Brain microvascular endothelial cell (primary cell): ENCODE measurements at places on chromosomes 1 and 21.

DNA sequence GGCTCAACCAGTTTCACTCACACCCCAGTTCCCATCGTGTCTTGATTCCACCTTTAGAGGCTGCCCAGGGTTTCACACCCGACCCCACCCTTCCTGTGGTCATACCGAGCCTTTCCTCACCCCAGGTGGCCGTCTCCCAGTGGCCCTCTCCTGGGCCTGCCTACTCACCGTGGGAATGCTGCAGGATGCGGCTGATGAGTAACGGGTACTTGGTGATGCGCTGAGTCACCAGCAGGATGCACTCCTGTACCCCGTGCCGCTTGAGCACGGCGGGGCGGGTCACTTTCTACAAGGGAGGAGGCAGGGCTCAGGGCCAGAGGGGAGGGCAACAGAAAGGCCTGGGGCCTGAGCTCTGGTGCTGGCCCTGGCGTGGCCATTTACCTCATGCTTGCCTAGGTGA, 16.4 kb downstream of the ARHGEF2 start:
- DNase-seq, result peak; percentile 96

DNA sequence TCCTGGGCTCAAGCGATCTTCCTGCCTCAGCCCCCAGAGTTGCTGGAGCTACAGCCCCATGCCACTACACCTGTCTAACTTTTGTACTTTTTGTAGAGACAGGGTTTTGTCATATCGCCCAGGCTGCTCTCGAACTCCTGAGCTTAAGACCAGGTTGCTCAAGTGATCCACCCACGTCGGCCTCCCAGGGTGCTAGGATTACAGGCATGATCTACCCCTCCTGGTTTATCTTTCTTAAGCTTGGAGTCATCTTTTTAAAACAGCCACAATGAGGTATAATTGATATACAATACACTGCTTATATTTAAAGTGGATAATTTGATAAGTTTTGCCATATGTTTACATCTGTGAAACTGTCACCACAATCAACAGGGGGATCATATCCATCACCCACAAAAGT, 25.4 kb upstream of the WDR26 start:
- DNase-seq, result no peak

GRCh38 chr1:207518608-207519236, 22.8 kb downstream of the CR1 start:
- no peak for DNase-seq

DNA sequence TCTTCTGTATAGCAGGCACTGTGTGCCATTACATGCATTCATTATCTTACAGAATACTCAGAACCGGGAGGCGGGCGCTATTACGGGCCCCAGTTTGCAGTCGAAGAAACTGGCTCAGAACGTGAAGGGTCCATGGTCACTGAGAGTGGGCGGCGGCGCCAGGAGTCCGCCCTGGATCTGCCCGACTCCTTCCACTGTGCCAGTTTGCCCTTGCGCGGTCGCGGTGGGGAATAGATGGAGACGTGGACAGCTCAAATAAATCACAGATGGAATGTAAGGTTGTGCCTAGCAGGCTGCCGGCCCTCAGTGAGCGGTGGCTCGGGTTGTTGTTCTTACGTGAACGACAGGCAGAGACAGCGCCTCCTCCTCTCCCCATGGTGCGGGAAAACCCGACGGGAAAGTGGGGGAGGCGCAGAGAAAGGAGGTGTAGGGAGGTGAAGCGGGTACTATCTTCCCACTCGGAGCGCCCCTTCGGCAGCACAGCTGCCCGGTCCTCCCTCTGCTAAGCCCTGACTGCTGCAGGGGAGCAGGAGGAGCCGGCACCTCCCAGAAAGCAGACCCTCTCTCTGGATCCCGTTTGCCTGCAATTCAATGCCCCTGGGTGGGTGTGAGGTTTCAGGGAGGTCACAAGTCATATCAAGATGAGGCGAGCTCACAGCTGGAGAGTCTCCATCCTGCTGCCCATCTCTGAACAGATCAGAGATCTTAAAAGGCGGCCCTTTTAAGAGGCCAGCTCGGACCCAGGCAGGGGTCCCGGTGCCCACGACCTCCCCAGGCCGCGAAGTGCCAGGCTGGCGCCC, 1.1 kb downstream of the COL9A2 start:
- DNase-seq, result no peak

- DNase-seq, result no peak
These were observed 76.1 kb upstream of the CNIH3 start for GRCh38 chr1:224539971-224540370.

- no peak for DNase-seq
These were observed 71.7 kb upstream of the WDR26 start for GRCh38 chr1:224506141-224506814.

GRCh38 chr1:67429528-67430357, 459 bp downstream of the SERBP1 start:
- no peak for DNase-seq

DNA sequence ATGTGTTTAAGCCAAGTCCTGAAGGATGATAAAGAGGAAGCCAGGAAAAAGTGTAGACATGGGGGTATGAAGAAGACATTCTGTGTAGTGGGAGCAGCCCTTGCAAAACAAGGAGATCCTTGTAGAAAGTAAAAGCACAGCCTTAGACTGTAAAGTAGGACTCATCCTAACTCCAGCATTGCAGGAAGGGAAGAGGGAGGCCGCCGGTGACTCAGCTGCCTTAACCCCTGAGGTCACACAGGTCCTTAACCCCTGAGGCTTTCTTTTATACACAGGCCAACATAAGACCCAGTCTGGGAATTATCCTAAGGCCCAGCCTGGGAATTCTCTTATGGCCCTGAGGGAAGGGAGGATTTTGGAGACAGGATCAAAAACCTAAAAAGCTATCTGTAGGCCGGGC, 18.0 kb downstream of the PGM1 start:
- no peak for DNase-seq

GRCh38 chr21:17491716-17492414, 21.0 kb upstream of the CXADR start:
- peak; percentile 98 for DNase-seq

GRCh38 chr1:63023171-63023570, 239.2 kb downstream of the ATG4C start:
- DNase-seq, result no peak

DNA sequence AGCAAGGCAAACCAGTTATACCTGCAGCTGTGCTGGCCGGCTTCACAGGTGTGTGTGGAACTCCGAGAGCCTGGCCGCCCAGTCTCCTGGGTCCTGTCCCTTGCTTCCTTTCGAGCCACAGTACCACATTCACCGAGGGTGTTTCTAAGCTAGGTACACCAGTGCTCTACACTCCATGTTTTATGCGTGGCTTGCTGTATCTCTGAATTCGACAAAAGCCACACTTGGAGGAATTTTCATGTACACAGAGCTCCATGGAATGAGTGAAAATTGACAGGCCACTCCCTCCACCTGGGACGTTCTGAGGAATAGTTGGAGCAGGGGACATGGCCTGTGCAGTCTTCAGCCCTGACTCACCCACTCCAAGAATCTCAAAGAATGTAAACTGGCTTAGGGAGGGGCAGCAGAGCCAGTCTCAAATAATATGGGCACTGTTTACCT, 14.0 kb downstream of the ETS2 start:
- peak; percentile 60 for DNase-seq

- no peak for DNase-seq
These were observed 81.0 kb upstream of the ETV3 start for GRCh38 chr1:157219182-157219581.

GRCh38 chr1:109306832-109307273, at the start of gene MYBPHL:
Gene MYBPHL (minus strand): TSS chr1:109307011. CDS start chr1:109306991, 20 bp downstream.
- no peak for DNase-seq

DNA sequence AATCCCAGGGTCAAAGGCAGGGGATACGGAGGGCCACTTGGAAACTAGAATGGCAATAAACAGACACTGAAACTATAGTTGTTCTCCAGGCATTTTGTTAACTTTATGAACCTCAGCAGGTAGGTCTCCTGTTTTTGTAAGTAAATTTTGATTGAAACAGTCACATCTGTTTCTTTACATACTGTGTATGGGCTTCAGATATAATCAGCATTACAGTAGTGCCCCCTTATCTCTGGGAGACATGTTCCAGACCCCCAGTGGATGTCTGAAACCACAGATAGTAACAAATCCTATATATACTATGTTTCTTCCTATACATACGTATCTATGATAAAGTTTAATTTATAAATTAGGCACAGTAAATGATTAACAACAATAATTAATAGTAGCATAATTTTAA, 11.5 kb downstream of the STIL start:
- DNase-seq, result no peak

GRCh38 chr1:89363196-89363595, 663 bp upstream of the GBP6 start:
- no peak for DNase-seq

DNA sequence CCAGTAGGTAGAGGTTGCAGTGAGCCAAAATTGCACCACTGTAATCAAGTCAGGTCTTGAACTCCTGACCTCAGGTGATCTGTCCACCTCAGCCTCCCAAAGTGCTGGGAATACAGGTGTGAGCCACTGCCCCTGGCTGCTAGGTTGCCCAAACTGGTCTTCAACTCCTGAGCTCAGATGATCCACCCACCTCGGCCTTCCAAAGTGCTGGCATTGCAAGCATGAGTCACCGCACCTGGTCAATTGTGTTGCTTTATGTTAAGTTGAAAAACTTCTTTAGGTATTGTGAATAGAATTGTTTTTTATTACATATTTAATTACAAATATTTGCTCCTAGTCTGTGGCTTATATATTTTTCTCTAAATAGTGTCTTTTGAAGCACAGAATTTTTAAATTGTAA, 80.5 kb downstream of the PRKAB2 start:
- DNase-seq, result no peak

DNA sequence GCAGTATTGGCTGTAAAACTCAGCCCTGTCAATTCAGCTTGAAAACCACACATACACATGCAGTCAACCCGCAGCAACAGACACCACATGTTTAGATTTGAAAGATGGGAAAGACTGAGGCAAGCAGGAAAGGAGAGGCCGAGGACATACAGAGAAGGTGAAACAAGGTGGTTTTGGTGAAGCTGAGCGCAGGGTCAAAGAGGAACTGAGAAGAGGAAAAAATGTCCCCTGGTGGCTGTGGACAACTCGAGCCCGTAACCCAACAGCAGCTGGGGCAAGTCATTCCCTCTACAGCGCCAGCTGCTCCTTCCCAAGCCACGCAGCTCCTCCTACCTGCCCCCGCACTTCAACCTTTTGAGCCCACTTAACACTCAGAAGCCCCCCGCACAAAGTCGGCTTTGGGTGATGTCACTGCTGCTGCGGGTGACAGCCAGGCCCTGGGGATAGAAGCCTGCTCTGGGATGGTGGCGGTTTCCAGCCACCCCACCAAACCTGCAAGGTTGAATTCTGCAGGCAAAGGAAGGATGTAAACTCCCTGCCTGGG, 63.0 kb downstream of the KCNN3 start:
- no peak for DNase-seq

DNA sequence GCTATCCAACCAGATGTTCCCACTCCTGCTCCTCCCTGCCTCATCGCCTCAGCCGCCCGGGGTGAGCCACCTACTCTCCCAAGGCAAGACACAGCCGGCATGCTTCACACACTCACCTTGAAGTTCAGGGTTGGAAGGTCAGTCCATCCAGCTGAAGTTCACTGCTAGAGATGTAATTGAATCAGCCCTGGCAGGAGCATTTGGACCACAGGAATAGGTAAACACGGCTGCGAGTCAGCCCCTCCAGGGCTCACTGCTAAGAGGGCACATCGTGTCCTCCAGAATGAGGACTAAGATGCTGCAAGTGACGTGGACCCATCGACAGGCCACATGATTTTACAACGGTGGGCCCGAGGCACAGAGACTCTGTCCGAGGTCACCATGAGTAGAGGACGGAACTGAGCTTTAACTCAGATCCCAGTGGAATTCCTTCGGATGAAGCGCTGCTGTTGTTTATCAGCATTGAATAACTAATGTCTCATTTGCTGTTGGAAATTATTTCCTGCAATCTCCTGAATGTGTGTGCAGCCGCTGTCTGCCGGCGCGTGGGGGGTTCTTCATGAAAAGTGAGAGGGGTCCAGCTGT, 41.9 kb downstream of the RSPH1 start:
- DNase-seq, result no peak

DNA sequence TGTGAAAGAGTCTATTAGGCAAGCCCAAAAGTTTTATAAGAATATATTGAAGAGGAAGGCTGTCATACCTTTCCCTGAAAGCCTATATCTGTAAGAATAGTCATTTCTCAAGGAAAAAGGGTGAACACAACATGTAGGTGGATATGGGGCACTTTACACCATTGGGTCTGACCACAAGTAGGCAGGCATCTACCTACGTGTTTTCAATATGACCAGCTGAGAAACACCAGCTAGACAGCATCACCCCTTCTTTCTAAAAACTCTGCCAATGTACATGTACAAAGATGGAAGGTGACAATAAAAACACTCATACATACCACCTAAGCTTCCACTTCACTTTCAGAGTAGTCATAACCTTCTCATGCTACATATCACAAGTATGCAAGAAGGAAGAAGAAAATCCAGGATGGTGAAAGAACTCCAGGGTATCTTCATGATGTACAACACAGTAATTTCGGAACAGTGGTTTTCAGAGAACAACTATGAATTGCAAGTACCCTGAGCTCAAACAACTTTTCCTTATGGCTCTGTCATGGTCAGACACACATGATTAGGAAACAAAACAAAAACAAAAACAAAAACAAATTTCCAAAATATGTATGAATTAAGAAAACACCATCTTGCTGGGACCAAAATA, 98.5 kb upstream of the ADGRL2 start:
- DNase-seq, result no peak

- no peak for DNase-seq
These were observed 29.3 kb upstream of the FASLG start for GRCh38 chr1:172629638-172630037.

GRCh38 chr1:53288002-53288789, 39.7 kb downstream of the LRP8 start:
- DNase-seq, result no peak

- DNase-seq, result peak; percentile 42
These were observed 38.4 kb downstream of the ADAMTS1 start for GRCh38 chr21:26806801-26807295.

DNA sequence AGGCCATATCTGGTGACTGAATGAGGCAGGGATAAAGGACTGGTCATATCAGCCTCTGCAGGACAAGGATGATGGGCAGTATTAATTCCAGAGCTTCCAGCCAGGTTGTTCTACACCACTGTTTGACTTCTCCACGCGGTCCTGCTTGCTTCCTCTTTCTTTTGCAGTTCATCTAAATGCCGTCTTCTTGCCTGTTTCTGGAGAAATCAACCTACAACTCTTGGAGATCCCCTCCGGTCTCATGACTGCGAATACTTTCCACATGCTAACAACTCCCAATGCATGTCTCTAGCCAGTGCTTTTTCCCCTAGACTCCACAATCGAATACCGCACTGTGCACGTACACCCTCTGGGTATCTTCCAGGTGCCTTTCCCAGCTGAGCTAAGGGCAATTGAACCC, 14.1 kb upstream of the TIAM1 start:
- no peak for DNase-seq
